Stimulated activated naive CD4-positive, alpha-beta T cell treated with Interleukin-2 at 50 U/mL for 16 hours (primary cell): ENCODE measurements at places on chromosomes 11 and 22.

- no peak for DNase-seq
Observed at GRCh38 chr11:2409611-2410468, 9.3 kb downstream of the TSSC4 start.

DNA sequence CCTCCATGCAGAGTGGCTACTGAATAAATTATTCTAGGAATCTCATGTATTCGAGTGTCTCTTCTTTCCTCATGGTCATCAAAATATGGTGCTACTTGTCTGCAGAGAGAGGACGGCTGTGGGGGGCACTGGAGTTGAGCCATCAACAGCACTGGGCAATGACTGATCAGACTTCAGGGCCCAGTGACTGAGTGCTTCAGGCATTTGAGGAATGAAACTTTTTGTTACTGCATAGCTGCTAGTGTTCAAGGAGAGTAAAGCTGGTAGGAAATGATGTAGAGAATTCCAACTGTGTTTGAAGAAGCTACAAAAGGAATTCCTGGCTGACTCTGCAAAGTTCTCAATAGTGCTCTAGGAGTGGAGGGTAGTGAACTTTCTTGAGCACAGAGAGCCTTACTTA, 277.7 kb downstream of the CADM1 start:
- DNase-seq: no peak

GRCh38 chr11:72369743-72370142, 64.6 kb downstream of the CLPB start:
- DNase-seq: no peak

DNA sequence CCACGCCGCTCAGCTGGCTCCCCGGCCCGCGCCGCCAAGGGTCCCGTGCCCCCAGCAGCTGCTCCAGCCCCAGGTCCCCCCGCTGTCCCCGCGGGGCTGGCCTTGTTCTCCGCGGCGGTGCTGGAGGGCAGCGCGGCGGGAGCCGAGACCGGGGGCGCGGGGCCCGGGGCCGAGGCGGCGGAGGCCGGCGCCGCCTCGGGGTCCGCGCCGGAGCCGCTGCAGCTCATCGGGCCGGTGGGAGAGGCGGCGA, 128 bp downstream of the TAF10 start:
- no peak for DNase-seq

DNA sequence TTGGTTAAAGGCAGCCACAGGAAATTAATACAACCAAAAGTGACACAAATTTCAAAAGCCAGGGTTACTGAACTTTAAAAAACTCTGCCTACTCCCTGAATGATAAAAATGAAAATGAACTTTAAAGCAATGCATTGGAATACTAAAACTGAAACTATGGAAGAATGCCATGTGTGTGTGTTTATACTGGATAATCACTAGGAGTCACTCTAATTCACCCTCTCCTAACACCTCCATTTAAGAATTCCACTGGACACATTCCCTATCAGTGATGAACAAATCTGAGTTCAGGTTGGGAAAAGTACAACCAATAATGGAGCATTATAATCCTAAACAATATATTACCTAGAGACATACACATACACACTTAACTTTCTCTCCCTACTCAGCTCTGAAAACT, 27.5 kb upstream of the PLAAT3 start:
- no peak for DNase-seq

DNA sequence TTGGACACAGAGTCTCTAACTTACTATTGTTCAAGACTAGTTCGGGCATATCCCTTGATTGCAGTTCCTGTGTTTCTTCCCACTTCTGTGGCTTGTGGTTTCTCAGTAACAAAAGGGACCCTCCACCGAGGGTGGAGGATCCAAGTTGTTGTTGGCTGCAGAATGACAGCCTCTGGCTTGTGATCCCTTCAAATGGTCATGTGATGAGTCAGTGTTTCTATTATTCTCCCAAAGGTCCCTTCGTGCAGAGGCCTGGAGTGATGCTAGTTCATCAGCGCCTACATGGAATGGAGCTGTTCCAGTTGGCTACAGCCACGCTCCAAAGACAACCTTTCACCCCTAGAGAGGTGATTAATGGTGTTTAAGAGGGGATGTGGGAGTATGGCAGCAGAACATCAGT, 2.6 kb upstream of the VWCE start:
- no peak for DNase-seq

DNA sequence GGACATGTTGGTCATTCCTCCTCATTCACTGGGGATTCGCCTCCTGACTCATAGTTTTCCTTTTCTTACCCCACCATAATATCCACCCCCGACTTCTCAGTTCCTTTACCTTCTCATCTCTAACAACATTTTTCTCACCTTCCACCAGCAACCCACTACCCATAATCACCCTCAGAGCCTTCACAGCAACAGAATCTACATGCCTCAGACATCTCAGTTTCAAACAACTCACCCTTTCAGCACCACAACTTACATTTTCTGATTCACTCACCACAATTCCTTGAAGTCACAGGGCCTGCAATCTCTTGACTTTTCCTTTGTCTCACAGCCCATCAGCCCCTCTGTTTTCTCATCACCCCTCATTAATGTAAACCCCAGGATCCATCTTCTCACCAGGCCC, 2.3 kb upstream of the MTNR1B start:
- DNase-seq: no peak

DNA sequence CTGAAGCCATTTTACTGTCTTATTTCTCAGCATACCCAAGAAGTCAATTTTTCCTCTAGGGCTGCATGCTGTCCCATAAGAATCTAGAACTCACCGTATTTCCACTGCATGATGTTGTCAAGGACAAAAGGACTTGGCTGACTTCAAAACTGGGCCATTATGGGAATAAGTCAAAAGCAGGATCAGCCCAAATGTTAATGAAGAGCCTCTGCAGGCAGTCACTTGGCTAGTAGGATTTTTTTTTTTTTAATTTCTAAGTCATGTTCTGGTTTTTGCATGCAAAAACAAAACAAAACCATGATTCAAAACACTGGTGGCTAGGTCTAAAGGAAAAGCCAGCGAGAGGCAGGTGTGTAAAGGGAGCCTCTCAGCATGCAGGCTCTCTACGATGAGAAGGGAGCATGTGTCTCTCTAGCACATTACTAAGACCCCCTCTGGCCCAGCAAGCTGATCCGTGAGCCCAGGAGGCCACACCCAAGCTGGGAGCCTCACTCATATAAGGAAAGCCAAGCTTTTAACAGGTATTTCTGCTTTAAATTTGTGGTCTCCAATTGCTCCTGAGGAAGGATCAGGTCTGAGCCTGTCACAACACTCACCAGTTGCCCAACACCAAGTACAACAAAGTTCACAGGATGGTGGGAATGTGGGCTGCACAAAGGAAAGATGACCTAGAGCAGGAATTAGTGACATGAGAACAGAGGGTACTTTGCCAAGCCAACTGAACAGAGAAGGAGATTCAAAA, 21.4 kb upstream of the STK33 start:
- no peak for DNase-seq

DNA sequence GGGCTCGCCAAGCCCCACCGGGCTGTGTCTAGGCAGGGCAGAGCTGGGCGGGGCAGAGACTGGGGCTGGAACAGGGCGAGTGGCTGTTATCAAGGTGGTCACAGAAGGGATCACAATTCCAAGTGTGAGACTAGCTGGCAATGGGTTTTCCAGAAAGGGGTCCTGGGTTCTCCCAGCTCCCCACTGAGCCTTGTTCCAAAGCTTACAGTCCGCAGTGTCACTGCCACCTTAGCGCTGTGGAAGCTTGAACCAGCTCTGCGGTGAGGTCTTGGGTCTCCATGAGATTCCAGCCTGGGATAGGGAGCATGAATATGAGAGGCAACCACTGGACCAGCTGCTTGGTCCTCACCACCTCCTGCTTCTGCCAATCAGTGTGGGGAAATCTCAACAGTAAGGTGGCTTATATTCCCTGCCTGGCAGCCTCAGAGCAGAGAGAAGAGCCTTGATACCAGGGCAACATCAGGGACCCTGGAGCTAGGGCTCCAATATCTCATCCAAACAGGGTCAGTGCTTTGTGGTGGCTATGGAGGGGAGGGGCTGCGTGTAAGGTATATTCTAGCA, 831 bp downstream of the CD44 start:
- DNase-seq: no peak

- no peak for DNase-seq
Observed at GRCh38 chr11:68927280-68928135, 23.8 kb downstream of the IGHMBP2 start.

GRCh38 chr22:39234472-39234787, 10.4 kb downstream of the PDGFB start:
- no peak for DNase-seq

- DNase-seq: no peak
Observed at GRCh38 chr11:87897071-87897470, 278.2 kb downstream of the RAB38 start.
